Karpas-422 (cell line): ENCODE measurements at places on chromosomes 7 and 10.

DNA sequence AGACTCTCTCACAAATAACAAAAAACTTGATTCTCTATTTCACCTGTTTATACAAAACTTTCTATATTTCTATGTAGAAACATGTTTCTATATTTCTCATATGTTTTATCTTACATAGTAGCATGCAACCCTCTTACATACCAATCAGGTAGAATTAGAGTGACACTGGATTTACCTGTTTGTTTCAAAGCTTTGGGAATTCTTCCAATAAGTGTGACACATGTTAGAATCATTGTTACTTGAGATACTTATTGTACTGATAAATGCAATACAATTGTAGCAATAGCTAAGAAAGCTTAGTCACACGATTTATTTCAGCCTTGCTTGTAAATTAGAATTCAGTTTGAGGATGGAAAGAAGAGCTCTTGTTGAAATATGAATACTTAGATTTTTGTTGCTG, 4.9 kb downstream of the HYAL4 start:
- DNase-seq: no peak

DNA sequence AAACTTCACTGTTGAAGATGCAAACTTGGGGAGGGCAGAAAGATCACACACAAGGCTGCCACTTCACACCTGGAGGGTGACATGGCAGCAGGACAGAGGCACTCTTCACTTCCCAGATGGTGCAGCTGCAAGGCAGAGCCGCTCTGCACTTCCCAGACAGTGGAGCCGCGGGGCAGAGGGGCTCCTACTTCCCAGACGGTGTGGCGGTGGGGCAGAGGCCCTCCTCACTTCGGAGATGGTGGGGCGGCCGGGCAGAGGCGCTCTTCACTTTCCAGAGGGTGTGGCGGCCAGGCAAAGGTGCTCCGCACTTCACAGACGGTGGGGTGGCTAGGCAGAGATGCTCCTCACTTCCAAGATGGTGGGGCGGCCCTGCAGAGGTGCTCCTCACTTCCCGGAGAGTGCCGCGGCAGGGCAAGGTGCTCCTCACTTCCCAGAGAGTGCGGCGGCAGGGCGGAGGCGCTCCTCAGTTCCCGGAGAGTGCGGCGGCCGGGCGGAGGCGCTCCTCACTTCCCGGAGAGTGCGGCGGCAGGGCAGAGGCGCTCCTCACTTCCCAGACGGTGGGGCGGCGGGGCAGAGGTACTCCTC, 58.3 kb upstream of the PPP1R9A start:
- no peak for DNase-seq

GRCh38 chr7:156998988-156999957, 11.2 kb downstream of the MNX1 start:
- DNase-seq: no peak

DNA sequence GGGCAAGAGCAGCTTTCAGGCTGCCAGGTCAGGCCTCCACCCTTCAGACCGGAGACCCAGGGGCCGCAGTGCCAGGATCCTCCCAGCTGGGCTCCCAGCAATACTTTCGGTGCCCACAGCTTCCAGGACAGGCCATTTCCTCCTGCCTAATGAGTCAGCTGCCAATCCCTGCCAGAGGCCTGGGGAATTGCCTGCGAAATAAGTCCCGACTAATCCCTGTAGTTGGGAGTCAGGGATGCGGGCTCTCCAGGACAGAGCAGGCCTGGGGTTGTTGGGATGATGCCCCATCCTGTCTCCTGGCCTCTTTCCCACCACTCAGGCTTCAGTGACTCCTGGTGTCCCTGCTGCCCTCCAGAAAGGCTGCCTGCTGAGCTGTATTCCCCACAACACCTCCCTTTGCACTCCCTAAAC, 143.5 kb upstream of the UNC5B start:
- no peak for DNase-seq

DNA sequence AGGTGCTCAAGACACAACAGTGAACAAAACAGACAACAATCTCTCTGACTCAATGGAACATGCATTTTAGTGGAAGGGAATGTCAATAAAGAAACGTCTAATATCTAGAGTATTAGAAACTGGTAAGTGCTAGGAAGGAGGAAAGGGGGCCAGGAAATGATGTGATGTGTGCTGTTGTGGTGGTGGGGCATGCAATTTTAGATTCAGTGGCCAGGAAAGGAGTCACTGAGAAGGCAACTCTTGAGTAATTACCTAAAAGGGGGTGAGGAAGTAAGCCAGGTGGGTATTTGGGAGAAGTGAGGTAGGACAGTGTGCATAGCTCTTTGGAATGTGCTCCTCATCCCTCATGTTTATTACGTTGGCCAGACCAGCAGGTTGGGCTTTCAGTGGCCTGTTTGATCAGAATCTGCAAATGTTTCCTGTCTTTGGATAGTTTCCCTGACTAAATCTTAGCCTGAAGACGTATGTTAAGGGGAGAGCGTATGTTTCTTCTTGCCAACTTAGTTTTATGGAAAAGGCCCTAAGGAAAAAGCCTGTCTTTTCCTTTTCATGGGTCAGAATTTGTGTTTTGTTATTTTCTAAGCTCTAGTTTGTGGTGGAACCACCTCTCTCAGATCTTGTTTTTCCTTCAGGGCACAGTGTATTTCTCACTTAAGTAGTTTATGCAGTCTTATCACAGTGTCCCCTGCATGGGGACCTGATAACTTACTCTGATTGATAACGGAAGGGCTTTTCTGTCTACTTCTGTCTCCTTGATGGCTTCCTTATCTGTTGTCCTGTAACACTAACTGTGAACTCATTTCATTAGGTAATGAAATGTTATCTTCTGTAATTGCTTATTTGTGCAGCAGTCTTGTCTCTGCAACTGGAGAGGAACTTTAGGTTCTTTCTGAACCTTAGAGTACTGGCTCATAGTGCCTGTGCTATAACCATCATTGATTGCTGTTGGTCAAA, 203.7 kb downstream of the AUTS2 start:
- DNase-seq: no peak

DNA sequence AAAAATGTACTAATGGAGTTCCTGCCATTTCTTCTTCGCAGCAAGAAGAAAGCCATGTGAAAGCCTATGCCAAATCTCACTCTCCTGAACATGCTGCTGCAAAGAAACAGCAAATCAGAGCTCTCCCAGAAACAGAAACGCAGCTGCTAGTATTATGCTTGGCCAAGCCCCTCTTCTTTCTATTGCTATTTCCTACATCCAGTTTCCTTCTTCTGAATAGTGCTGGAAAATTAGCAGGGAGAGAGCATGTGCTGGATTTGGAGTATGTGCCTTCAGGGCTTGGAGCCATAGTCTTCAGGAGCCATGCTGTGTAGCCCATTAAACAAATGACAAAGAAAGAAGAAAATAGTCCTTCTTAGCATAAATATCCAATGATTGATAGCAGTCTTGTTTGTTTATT, 852.0 kb upstream of the PHF14 start:
- DNase-seq: no peak

DNA sequence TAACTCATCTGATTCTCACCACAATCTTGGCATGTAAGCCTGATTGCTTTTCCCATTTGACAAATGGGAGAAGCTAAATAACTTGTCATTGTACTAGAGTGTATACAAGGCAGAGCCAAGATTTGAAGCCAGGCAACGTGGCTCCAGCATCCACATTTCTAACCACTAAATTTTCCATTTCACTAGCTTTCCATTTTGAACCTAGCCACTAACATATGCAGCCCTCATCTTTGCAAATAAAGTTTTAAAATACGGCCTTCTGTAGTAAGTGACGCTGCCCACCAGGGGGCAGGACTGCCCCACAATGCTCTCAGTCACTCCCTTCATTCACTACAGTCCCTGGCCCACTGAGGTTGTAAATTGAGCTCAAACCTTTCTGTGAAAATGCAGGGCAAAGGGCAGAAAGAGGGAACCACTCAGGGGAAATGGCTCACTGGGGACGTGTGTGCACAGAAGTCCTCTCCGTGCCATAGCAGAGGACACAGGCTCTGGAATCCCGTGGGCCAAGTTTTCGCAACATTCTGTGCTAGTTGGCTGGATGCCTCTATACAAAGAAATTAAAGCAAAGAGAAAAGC, 315.7 kb downstream of the TNS3 start:
- DNase-seq: peak; percentile 87

- no peak for DNase-seq
These were observed 235.0 kb downstream of the CCSER2 start for GRCh38 chr10:84563355-84563754.

GRCh38 chr10:85607043-85607695, 759.4 kb downstream of the GRID1 start:
- DNase-seq: no peak

DNA sequence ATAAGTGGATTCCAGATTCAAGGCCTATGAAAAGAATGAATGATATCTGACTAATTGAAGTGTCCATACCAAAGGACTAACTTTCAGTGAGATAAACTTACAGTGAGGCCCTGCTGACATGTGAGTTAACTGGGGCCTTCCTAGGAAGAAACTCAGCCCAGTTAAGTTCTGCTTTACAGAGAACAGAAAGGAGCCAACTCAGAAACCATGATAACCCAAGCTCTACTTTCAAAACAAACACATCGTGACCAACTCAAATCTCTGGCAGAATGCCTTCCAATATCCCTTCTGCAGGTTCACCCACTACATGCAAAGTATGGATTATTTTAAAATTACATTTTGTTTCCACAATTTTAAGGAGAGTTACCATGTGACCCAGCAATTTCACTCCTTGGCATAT, 75.8 kb upstream of the MRLN start:
- DNase-seq: no peak

DNA sequence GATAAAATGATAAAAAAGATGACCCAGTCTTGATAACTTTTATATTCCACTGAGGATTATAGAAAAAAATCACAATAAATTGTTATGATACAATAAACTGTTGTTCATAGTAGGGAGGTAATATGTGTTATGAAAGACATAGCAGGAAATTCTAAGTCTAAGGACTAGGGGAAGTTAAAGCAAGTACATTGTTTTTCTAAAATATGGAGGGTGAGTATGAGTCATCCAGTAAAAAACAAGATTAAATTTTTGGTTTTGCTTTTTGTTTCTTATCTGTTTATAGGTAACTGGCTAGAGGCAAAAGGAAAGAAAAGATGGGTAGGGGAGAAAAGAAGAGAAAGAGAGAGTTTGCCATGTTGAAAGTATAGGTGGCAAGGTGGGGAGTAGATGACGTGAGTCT, 188.4 kb downstream of the POLR1F start:
- DNase-seq: no peak

GRCh38 chr7:108331971-108332370, 124.3 kb downstream of the NRCAM start:
- no peak for DNase-seq

- DNase-seq: no peak
These were observed 267.2 kb downstream of the ELFN1 start for GRCh38 chr7:1937252-1937605.

DNA sequence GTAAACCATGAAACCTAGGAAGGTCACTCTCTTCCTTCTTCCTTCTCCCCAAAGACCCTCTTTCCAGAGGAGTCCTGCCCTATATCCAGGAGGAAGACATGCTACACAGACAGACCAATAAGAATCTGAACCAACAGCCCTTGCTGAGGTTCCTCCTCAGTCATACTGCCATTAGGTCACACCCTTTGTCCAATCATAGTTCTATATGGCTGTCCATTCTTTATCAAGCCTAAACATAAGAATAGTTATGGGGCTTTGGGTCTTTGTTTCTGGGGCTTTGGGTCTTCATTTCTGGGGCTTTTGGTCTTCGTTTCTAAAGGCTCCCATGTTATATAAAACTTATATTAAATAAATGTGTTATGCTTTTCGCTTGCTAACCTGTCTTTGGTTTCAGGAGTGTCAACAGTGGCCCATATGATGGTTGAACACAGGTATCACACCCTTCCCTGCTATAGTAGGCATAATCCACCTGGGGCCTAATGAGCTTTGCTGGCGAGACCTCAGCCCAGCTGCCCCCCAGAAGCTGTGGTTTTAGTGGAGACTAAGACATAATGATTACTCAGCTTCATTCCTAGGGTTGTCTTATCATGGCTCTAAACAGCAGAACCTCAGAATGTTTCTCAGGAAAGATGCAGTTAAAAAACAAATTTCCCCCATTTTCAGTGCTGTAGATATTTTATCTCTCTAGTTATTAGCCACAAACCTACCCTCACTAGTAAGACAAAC, 91.6 kb downstream of the ELMO1 start:
- no peak for DNase-seq

DNA sequence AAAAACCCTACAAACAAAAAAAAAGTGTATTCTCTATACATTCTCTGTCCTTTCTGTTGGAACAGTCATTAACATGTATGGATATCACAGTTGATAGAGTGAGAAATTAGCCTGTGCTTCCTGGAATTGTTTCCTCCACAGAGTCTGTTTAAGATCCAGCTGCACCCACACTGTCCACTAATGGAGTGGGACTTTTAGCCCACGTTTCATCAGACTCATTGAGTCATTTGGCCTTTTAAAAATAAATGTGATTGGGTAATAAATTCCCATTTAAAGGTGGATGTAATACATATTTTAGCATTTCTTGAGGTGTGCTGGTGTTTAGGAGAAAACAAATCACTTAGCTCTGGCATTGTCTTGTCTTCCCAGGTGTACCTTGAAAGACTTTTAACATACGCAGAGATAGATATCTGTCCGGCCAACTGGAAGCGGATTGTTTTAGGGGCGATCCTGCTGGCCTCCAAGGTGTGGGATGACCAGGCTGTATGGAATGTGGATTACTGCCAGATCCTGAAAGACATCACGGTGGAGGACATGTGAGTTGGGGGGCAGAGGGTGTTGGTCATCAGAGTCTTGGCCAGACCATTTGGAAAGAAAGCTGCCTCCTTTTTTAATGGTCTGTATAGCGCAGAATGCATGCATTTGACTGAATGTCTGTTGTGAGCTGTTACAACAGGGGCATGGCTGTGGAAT, 52.3 kb upstream of the GJD4 start:
- no peak for DNase-seq

GRCh38 chr10:34539533-34540315, 275.4 kb downstream of the PARD3 start:
- DNase-seq: no peak

GRCh38 chr7:47536661-47537611, 45.0 kb downstream of the TNS3 start:
- no peak for DNase-seq

DNA sequence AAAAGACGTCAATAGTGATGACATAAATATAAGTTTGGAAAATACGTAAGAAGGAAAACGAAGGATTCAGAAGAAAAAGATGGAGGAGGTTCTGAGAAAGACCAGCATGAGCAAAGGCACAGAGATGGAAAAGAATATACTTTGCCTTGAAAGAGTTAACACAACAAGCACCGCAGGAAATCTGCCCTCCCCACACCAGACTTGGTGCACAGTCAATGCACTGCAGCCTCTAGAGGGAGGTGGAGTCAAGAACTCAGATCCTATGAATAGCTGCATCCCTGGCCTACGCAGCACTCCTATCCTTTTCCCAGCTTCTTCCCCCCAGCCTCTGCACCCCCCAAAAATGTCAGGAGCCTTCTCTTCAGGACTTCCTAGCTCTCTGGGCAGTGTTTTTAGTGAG, 1370.6 kb upstream of the LRRTM3 start:
- no peak for DNase-seq

- no peak for DNase-seq
These were observed 364.8 kb downstream of the SFMBT2 start for GRCh38 chr10:7045891-7046599.

DNA sequence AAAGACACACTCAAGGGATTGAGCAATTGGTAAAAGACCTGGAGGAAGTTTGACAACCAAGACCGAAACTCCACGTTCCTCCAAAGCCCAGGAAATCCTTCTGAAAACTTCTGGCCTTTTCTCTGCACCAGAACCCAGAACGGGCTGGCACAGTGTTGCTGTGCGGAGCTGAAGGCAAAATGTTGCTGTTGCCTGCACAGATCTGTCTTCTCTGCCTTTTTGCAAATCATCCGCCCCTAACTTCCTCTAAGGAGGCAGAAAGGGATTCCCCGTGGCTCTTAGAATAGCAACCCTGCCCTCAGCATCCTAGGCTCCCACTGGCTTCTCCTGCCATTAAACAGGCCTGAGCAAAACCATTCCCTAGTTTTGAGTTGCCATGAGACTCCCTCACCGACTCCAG, 44.9 kb downstream of the FIGNL1 start:
- no peak for DNase-seq
